ENCODE measurements at places on chromosomes 3 and 15.

DNA sequence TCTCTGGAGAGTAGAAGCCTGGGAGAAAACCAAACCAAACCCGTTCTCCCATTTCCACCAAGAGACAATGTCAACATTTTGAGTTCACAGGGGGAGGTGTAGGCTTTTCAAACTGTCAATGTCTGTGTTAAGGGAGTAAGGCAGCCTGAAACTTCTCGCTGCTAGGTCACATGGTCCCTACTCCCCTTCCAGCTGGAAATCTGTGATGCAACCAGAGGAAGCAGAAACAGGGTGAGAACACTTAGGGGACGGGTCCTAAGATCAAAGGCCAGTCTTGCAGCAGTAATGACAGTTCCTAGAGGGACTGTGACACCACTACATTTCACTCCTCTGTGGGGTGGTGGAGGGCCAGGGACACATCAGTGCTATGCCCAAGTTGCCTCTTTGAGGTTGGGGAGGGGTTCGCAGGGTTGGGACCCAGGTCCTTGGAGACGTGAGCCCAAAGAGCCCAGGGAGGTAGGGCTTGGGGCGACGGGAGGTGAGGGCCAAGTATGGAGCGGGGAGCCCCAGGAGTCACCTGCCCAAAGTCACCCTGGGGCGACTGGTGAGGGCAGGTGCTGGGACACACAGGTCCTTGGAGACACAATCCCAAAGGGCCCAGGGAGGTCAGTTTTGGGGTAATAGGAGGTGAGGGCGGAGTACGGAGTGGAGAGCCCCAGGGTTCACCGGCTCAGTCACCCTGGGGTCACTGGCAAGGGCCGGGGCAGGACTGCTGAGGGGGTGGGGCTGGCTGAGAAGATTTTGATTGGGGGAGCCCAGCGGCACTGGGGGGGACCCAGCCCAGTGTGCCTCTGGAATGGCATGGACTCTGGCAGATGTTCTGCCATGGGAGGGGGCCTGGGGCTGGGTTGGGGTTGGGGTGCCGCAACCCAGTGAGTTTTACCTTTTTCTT lies 582 bp downstream of the GOLGA6L2 start:
- no peak for DNase-seq

- DNase-seq: no peak
Observed at GRCh38 chr3:35680866-35681650, 41.7 kb downstream of the ARPP21 start.

- no peak for DNase-seq
Observed at GRCh38 chr15:71256934-71257664, 141.8 kb downstream of the THSD4 start.

DNA sequence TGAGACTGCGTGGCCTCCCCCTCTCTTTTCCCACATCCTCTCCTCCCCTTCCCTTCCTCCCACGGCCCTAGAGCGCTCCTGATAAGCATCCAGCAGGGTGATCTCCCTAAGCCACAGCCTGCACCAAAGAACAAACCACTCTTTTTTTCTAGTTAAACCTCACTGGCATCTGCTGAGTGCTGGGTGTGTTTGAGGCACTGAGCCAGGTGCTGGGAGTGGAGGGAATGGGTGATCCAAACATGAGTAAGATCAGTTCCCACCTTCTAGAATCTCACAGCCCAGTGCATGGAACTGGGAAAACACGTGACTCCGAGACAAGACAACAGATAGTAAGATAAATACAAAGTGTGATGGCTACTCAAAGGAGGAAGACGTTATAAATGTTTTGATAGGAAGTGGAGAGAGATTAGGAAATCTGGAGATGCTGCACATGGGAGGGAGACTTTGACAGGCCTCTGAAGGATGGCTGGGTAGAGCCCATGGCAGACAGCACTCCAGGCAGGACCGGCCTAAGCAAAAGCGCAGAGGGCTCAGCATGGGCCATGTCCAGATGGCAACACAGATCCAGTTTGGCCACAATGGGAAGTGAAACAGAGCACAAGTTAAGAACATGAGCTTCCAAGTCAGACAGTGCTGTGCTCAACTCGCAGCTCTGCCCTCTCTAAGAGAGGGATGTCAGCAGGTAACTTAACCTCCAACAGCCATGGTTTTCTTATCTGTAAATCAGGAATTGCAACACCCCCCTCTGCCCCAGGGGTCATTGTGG lies 55.6 kb downstream of the CCR3 start:
- no peak for DNase-seq

DNA sequence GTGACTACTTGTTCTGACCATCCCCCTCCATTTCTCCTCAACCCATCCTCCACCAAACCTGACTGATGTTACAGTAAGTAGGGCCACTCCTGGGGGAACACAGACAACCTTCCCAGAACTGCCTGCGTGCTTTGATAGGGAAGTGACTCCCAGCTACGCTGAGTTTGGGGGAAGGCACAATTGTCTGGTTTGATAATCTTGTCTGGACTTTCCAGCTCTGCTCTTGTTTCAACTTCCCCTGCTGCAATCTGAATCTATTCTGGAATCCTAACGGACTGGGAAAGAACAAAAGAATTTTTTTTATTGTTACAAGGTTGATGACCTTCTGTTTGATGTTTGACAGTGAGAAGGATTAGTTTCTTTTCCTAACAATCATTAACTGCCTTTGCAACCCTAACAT lies 895.6 kb downstream of the ROBO1 start:
- DNase-seq: no peak

GRCh38 chr15:79930516-79930915 lies 33.7 kb upstream of the MTHFS start:
- no peak for DNase-seq

DNA sequence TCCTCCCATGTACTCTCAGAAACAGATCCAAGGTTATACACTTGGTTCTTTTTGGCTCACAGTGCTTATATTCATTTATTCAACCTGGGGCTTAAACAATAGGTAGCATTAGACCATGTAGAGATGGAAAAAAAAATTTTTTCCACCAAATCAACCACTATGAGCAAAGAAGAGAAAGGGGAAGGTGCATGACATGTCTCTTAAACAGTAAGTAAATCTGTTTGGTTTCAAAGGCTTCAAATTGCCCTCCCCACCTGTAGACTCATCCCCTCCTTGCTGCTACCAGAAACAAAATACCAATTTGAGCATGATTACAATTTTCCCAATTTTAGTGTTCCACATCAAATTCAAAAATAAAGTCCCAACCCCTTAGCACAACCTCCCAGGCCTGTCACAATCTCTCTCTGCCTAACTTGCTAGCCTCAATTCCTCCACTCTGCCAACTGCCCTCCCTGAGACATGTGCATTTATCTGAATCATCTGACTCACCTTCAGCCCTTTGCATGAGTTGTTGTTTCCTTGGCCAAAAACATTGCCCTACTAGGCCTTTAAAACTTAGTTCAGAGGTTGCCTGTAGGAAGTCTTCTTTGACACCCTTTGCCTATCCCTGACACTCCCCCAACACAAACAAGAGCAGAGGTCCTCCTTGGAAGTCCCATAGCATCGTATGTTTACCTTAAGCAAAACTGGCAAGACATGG lies 30.3 kb upstream of the TSC22D2 start:
- no peak for DNase-seq

DNA sequence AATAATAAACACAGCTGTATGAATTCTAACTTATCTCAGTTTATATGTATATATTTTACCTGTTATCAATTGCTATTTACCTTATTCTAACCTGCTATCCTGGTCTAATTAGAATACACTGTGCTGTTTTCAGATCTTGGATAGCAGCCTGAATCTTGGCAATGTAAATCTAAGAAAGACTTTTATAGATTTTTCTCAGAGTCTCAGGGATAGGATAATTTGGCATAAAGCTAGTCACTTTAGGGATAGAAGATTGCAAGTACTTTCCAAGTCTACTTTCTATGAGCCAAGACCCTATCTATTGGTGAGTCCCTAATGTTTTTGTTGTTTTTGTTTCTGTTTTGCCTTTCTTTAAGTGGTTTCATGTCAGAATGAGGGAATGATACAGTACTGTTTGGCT lies 695.7 kb downstream of the NAALADL2 start:
- DNase-seq: no peak

DNA sequence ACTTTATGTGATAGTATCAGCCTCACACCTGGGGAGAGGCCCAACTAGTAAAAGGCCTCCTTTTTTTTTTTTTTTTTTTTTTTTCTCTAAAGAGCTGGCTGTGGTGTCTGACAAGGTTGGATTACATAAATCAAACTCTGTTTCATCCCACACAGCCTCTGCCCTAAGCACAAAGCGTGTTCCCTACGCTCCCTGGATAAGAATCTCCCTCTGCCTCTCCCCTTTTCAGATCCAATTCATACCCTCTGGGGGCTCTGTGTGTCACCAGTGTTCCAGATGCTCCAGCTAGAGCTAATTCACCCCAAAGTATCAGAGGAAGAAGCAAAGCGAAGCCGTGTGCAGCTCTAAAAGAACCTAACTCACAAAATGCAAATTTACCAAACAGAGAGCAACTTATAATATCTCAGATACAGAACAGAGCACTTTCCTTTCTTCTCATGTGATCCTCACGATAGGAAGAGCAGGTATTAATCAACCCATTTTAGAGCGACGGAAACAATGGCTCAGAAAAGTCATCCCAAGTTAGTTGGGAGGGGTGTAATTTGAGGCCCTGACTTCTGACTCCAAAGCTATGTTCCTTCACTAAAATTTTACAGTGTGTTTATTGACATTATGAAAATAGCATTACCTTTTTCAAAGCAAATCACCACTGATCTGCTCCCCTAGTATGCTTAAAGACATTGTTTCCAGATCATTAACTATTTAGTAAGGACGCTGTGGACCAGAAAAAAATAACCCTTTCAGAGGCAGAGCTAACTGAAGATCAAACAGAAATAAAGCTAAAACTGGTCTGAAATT lies 12.4 kb downstream of the BMF start:
- no peak for DNase-seq

DNA sequence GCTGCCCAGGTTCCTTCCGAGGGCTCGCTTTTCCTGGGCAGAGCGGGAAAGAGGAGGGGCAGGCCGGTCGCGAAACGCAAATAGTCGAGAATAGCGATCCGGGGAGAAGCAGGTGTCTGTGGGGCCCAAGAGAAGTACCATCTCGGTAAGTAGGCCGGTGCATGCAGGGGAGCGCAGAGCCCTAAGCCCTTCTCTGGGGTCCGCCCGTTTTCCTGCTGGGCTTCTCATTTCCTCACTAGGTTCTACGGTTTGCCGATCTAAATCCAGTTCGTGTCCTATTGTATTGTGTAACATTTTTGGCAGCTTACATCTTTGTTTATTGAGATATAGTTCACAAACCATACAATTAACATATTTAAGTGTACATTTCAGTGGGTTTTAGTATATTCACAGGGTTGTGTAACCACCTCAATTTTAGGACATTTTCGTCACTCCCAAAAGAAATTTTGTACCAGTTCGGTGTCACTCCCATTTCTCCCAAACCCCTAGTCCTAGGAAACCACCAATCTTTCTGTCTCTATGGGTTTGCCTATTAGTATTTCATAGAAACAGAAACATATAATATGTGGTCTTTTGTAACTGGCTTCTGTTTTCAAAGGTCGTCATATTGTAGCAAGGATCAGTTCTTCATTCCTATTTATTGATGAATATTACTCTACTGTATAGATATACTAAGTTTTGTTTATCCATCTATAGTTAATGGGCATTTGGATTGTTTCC lies 6.8 kb upstream of the TRIM69 start:
- peak; percentile 44 for DNase-seq

GRCh38 chr15:34610354-34610753 lies 26.9 kb upstream of the GOLGA8B start:
- DNase-seq: no peak

- DNase-seq: no peak
Observed at GRCh38 chr3:79767194-79767904, 449 bp downstream of the ROBO1 start.

DNA sequence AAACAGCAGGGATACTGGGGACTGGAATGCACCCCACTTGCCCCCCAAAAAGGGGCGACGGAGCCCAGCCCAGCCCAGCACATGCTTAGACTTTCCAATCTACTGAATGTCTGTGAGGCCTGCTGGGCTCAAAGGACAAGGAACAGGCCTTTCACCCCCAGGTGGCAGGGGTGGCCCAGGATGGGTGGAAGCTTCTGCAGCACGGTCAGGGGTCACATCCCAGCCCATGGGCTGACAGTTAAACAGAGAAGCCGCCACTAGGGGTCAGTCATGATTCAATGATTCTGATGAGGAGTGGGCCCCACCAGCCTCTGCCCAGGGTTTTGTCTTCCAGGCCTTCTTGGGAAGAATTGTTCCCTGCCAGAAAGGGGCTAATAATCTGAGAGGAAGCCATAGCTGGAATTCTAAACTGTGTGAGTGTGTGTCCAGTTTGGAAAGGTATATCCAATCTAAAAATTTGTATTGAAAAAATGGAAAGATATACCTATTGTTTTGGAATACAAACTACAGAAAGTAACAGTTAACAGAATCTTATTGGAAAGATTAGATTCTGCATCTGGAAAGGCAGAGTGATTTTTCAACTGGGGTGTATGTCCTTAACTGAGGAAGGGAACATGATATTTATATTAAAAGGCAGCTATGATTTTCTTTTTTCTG lies 2.2 kb downstream of the CHRNB4 start:
- DNase-seq: peak; percentile 45

- peak; percentile 52 for DNase-seq
Observed at GRCh38 chr3:149808209-149808829, 4.7 kb upstream of the RNF13 start.

DNA sequence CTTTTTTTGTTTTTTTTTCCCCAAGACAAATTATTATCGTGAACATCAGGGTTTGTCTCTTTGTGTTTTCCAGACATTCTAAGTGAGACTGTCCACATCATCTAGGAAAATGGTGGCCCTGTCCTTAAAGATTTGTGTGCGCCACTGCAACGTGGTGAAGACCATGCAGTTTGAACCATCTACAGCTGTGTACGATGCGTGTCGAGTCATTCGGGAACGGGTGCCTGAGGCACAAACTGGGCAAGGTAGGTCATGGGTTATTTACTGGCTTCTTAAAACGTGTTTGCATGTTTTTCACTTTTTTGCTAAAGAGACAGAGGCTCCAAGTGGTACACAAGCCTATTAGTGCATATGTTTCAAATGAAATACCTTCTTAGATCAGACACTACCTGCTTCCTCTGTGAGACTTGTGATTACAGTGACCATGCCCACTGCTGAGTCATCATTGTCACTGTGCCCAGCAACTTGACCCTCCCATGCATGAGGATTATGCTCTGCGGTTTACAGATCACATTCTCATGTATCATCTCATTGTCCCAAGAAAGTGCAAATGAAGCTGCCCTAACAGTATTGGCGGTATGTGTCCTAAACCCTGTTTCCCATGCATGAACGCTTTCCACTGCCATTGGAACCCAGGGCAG lies 395.2 kb upstream of the TPM1 start:
- no peak for DNase-seq

DNA sequence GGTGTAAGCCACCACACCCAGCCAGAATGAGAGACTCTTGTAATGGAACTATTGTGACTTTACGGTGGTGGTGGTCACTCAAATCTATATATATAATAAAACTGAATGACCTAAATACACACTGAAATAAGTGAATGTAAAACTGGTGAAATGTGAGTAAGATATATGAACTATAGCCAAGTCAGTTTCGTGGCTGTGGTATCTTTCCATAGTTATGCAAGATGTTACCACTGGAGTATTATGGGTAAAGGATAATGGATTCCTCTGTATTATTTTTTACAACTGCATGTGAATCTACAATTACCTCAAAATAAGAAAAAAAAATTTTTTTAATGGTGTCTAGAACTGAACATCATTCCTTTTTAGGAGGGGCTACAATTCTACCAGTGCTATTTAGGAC lies 21.9 kb downstream of the PIK3CB start:
- no peak for DNase-seq

- DNase-seq: no peak
Observed at GRCh38 chr3:193590088-193590856, 2.7 kb upstream of the OPA1 start.

All from NCI-H345 (cell line).